ENCODE measurements at places on chromosomes 6 and 20.

- DNase-seq: peak; percentile 73
These were observed 130.1 kb upstream of the DOK5 start for GRCh38 chr20:54345301-54345724.

GRCh38 chr6:39446909-39447308 is 124.4 kb upstream of the KCNK16 start:
- DNase-seq: no peak

DNA sequence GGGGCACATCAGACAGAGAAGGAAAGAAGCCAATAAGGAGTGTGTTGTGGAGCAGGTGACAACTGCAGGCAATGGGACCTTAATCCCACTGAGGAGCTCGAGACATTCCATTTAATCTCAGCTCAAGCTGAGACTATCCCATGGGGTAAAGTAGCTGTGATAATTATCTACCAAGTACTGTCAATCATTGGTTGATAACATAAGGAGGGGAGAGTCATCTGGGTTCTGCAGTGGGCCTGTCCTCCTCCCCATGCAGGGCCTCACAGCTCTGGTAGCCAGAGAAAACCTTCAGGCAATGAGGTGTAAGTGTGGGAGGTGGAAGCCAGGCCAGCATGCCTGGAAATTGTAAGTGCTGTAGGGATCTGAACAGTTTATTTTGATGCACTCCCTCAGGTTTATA is 375.0 kb upstream of the ARID1B start:
- DNase-seq: no peak

DNA sequence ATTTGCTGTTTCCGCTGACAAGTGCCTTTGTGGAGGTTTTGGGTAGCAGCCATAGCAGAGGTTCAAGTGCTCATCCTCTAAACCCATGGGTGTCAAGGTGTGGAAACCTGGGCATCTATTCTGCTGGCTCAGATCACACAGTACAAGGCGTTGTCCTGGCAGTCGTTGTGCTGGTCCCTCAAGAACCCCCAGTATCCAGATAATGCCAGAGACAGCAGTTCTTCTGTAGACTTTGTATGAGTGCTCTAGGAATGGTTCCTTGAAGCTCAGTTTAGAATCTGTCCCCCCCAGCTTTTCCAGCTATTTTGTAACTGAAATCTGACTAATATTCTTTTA is 655.7 kb upstream of the MAP3K7 start:
- DNase-seq: no peak

GRCh38 chr6:141401851-141402250 is 730.9 kb upstream of the GJE1 start:
- DNase-seq: no peak

DNA sequence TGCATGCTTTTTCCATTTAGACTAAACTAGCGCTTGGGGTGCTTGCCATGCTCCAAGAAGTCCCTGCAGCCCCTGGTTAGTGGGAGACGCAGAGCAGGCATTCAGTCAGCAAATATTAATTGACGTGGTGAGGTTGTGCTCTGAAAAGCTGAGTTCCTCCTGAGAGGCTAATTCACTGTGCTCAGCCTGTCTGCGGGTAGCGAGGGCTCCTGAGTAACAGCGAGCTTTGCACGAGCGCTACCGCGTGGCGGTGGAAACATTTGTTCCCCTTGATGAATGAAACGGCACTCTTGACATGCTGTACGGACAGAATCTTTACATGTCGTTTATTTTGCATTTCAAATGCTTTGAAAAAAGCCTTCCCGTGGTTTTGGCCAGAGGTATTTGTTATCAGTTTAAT is 170.6 kb upstream of the AGPAT4 start:
- DNase-seq: no peak

DNA sequence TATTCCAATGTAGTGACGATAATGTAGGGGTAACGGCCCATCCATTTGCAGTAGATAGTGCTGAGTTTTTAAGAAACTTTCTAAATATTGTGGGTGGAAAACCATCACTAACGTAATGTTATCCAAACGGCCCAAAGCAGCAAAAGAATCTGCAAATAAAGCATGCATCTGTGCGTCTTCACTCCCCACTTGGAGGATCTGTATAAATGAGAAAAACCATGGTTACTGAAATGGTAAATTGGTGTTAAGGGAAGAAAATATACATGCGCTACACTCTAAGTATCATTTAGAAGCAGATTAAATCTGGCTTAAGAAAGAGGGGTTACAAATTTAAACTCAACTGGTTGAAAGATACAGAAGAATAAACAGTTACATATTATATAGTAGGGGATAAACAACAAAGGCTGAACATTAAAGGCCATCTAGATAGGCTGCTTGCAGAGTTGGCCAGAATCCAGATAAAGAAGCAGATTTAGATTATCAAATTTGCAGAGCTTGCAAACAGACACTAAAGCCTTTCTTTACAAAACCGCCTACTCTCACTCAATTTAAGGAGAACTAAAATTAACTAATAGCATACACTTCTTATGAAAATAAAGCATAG is 93.3 kb downstream of the SESN1 start:
- no peak for DNase-seq

DNA sequence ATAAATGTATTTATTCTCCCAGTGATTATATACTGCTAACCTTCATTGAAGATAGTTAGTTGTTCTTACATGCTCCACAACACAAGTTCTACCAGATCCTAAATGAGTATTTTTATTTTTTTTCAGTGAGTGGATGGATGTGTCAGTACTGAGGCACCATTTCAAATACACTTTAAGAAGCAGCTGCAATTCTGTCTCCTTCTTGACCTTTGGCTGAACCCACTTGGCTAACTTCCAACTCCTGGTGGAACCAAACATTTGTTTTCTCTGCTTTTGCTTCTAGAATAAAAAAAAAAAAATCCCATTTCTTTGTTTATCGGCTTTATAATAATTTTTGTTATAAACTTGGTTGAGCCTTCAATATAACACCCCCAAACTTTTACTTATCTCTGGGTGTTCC is 458.3 kb upstream of the MAP3K7 start:
- DNase-seq: no peak

DNA sequence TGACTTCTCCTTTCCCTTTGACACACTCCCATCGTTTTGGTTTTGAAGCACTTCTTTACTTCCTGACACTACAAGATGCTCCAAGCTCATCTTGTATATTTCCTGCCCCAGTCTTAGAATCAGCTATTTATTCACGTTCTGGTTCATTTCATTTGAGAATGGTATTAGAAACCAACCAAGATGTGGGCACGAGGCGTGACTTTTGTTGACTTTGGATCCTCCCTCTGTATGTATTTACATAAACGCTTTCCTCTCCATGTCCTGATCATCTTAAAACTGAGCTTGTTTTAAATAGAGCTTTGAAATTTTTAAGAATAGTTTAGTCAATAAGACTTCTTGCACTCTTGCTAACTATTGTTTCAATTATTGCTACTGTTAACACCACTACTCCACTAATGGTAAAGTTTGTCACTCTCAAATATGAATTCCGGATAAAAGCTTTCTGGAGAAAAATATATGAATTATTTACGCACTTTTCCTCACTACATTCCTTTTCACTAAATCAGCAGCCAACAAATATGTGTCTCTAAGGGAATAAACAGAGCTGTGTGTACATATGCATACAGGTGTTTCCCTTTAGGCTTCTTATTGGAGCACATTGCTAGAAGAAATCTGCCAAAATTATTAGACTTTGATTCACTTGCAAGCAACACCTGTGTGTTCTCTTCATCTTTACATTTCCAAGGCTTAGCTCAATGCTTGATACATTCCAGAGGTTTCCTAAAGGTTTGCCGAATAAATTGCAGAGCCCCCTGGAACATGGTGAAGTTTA is 77.3 kb upstream of the TMEM244 start:
- DNase-seq: no peak

DNA sequence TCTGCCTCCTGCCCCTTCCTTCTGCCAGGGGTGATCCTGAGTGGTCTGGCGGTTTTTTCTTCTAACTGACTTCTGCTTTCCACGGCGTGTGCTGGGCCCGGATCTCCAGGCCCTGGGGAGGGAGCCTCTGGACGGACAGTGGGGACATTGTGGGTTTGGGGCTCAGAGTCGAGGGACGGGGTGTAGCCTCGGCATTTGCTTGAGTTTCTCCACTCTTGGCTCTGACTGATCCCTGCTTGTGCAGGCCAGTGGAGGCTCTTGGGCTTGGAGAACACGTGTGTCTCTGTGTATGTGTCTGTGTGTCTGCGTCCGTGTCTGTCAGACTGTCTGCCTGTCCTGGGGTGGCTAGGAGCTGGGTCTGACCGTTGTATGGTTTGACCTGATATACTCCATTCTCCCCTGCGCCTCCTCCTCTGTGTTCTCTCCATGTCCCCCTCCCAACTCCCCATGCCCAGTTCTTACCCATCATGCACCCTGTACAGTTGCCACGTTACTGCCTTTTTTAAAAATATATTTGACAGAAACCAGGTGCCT is 10.2 kb downstream of the SLC29A1 start:
- DNase-seq: no peak

DNA sequence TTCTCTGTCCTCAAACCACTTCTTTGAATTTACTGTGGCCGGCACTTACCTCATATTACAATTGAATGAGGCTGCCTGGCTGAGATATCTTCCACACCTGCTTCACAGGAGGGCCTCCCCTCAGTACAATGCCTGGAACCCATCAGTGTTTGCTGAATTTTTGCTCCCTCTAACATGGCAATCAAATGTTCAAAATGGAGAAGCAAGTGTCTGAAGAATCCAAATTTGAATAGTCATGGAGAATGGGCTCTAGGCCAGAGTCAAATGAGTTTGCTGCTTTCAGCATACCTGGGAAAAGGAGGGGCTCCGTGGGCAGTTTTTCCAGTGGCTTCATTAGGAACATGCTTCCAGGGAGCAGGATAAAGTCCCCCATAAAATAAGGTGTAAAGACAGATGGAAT is 564.8 kb downstream of the UTRN start:
- no peak for DNase-seq

DNA sequence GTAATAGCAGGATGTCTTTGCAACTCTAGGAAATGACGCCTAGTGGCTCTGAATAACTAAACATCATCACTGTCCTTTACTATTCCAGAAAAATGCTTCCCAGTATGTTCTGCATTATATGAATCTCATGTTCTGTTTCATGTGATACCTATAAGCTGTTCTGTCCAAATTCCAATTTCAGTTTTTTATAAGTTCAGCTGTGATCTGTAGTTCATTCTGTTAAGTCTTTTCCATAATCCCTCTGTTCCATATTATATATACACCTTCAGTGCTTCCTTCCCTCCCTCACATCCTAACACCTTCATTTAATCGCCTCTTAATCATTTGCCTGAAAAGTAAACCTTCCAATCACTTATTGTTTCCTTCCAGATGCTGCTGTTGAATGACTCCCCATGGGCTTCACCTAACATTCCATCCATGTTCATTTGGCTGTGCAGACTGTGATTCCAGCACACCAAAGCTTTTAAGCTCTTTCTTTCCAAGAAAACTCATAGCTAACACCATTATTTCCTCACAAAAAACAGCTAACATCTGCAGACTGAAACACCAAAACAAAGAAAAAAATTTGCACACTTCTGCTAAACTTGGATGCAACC is 18.6 kb downstream of the HMGCLL1 start:
- DNase-seq: no peak

- no peak for DNase-seq
These were observed 168.0 kb upstream of the CHD6 start for GRCh38 chr20:41786158-41786557.

DNA sequence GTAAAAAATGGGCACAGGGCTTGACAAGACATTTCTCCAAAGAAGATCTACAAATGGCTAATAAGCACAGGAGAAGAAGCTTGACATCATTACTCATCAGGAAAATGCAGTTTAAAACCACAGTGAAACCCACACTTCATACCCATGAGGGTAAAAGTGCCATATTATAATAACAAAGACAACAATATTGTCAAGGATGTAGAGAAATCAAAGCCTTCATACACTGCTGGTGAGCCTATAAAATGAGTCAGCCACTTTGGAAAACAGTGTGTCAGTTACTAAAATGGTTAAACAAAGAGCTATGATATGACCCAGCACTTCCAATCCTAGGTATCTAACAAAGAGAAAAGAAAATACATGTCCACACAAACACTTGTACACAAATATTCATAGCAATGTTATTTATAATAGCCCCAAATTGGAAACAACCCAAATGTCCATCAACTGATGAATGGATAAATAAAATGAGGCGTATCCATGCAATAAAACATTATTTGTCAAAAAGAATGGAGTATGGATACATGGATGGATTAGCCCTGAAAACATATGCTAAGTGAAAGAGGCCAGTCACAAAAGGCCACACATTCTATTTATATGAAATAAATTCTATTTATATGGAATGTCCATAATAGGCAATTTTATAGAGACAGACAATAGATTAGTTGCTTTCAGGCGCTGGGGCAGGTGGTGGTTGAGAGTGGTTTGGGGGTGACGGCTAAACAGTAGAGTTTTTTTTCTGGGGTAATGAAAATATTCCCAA is 11.5 kb upstream of the IL20RA start:
- DNase-seq: no peak

- DNase-seq: no peak
These were observed 108.2 kb upstream of the SALL4 start for GRCh38 chr20:51910321-51911050.

DNA sequence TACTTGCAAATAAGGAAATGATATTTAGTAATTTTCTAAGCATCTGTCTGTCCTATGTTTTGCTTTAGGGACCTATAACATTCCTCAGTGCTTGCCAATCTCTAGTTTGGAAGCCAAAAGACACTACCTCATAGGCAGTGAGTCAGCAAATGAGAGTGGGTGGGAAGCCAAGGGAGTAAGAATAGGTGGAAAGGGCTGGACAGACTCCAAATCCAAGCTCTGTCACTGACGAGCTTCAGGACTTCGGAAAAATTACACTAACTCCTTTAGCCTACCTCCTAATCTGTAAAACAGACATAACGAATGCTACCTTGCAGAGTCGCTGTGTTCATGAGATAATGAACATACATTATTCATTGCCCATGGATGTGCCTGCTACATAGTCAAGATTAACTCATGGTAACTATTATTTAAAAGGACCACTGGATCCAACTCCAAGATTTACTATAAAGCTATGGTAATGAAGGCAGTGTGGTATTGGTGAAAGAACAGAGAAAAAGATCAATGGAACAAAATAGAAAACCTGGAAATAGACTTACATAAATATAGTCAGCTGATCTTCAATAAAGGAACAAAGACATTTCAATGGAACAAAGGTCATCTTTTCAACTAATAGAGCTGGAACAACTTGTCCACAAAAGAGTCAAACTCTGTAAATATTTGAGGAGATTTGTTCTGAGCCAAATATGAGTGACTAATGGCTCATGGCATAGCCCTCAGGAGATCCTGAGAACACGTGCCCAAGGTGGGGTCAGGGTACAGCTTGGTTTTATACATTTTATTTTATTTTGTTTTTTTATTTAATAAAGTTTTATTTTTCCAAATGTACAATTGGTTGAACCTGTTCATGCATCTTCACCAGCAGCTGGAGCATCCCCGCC is 64.1 kb downstream of the FAM50B start:
- peak; percentile 89 for DNase-seq

DNA sequence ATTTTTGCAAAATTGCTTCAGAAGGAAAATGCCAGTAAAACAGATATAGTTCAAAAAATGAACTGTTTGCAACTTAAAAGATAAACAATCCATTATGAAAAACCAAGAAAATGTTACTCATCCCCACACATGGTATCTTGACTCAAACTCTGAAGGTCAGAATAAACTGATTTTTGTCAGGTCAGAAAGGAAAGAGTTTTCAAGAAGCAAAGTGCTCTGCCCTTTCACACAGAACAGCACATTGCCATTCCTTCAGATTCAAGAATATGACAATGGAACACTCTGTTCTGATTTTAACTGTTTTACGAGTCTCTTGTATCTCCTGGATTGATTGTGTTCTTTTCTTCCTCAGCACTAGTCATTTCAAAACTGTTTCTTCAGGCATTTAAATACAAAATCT is 33.8 kb upstream of the NT5E start:
- no peak for DNase-seq

GRCh38 chr6:63022631-63023030 is 188.6 kb upstream of the FKBP1C start:
- DNase-seq: no peak

- peak; percentile 12 for DNase-seq
These were observed 33.2 kb upstream of the TAF8 start for GRCh38 chr6:42017021-42017643.
